ENCODE measurements at places on chromosomes 5 and 9.

- no peak for DNase-seq
Measured at GRCh38 chr5:13478831-13479465, 465.5 kb downstream of the DNAH5 start.

DNA sequence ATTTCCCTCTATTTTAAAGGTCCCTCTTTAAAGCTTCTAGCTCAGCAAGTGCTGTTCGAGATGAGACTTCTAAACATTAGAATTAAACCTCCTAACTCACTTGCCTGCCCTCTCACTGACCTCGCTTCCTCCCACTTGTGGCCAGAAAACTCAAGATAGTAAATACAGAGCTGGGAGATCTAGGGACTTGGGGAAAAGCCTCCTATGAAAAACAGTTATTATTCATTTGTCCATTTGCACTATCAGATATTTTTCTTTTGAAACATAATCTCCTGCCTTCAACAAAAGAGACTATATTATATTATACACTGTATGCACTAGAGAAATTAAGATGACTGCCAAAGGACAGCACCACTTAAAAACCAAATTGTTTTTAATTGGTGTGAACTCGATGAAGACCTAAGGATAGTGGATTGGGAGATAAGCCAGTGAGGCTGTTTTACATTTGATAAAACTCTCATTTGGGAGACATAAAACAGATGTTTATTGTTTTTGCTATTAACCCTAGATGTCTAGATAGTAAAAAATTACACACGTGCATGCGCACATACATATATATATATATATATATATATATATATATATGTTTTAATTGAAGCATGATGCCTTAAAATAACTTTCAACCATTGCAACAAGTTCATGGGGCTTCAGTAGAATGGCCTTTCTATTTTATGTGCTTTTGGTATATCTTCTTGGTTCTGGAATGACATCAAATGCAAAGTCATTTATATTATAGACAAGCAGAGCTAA lies 229.4 kb downstream of the ADAMTSL1 start:
- no peak for DNase-seq

DNA sequence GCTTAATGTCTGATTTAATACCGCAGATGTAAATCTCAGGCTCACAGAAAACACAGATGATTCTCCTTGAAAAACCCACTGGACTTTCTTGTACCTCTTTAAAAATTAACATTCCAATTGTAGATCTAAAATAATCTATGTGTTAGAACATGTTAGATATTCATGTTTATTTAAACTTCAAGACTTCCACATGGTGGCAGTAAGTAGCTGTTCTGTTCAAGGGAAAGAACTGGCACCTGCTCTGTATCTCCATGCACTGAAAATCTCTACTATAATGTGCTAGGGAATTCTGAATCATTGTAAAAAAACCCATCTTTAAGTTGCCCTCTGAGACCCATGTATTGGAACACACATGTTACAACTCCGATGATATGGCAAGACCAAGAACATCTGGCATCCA lies 366.9 kb downstream of the DMRTA1 start:
- peak; percentile 5 for DNase-seq

DNA sequence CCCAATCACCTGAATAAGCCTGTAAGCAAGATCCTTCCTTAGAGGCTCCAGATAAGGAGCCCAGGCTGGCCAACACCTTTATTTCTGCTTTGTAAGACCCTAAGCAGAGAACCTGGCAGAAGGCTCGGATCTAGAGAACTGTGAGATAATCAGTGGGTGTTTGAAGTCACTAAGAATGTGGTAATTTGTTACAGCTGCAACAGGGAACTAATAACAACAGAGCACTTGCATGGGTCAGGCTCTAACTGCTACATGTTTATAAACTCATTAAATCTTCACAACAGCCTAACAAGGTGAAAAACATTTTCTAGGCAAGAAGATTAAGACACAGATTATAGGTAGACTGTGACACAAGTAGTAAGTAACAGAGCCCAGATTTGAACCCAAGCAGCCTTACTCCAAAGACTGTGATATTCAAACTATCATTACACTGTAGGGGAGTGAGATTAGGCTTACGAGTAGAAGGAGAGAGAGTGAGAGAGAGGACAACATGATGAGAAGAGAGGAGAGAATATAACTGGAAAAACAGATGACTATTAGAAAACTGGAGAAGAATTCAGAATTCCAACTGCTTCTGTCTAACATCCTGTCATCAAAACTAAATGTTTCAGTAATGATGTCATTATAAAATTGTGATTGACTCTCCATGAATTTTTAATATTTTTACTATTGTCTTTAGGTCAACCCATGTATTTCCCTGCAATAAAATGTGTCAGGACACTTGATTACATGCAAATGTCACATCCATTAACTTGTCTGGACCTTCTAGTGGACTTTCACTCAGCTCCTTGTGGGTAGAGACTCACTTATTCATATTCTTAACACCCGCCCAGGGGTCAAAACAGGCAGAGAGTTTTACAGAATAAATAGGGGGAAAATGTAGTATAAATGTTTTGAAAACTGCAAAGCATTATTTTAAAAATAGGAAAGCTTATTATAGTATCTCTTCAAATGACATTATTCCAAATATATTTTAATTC lies 290.9 kb upstream of the RGMB start:
- DNase-seq = no peak

DNA sequence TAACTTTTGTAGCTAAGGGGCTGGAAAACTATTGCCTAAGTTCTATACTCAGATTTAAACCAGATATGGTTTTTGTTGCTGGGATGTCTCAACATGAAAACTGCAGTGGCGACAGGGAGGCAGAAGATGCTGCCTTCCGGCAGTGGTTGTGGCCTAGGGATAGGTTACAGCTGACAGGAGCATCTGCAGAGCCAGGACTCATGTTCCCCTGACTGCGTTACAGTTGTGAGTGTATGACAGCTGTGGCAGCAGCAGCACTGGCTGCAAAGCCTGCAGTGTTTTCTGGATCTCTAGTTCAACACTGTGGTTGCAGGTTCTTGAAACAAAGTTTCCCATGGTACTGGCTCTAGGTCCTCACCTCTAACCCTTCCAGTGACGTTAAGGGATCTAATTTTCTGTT lies 498.8 kb upstream of the CDH18 start:
- DNase-seq = no peak

- no peak for DNase-seq
Measured at GRCh38 chr5:79062436-79062835, 7.0 kb downstream of the DMGDH start.

DNA sequence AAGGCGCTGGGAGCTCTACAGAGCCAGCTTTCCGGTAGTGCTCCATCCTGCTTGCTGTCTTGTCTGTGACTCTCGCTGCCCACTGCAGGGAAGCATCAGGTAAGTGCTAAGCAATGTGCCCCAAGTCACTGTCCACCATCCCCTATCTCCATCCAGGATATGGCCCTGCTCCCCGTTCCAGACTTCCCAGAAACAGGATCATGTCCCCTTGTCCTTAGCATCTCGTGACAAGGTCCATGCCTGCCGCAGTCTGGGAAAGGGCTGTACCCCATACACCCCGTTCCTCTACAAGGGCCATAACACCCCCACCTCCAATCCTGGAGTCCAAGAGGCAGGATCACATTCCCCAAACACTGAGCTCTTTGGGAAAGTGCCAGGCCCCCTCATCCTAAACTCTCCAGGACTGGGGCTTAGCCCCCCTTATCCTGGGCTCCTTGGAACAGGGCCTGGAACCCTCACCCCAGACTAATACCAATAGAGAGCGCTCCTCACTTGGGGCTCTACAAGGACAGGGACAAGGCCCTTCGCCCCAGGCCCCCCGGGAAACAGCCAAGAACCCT lies 566 bp downstream of the RPP25L start:
- DNase-seq = no peak

DNA sequence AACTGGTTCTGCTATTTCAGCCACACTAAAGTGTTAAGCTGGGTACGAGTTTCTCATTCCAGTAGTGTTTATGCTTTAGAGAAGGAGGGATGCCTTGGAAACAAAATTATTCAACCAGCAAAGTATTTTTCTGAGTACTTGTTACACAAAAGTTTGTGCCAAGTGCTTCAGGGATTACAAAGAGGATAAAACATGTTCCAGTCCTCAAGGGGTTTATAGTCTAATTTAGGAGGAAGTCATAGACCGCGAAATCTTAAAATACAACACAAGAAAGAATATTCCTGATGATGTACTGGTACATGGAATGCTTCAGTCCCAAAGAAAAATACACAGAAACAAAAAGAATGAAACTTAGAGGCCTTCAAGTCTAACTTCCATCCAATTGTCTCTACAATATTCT lies 85.4 kb upstream of the NR4A3 start:
- no peak for DNase-seq

DNA sequence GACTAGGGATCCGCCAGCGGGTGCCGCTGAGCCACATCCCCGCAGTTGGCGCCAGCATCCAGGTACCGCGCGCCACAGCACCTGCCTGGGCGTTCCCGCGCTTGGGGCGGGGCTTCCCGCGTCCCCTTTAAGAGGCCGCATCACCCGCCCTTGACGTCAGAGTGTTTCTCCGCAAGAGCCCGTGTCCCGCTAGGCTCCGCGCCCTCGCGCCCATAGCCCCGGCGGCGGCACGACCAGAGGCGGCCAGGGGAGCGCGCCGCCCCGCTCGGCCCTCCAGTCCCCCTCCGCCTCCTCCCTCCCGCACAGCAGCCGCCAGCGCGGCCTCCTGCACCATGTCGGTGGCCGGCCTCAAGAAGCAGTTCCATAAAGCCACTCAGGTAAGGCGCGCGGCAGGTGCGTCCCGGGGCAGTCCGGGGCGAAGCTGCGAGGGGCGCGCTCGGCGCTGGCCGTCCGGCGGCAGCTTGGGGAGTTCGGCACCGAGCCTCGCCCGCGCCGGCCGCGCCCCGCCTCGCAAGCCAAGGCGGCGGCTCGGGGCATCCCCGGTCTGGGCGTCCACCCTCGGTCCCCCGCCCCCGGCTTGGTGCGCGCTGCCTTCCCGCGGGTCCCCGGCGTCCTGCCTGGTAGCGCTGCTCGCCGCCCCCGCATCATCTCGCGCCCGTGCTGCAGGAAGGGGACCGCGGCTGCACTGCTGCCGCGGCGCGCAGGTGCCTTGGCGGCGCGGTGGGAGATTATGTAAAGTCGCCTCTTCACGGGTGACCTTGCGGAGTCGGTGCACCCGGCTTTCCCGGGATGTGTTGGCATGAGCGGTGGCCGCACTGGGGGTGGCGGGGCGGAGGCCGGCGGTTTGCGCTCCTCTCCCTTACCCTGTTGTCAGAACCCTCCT lies at the start of gene SH3GL2:
Gene SH3GL2 (plus strand): TSS at position 156 of the 883 bp plus-strand sequence.
- DNase-seq = no peak

Measured in amniotic stem cell (primary cell).